ENCODE measurements at places on chromosomes 12 and 14.
A peak's percentile ranks its signal among the peaks of the same experiment; 100 is the strongest.

GRCh38 chr12:42237853-42238239, 202 bp downstream of the YAF2 start:
- DNase-seq: no peak

DNA sequence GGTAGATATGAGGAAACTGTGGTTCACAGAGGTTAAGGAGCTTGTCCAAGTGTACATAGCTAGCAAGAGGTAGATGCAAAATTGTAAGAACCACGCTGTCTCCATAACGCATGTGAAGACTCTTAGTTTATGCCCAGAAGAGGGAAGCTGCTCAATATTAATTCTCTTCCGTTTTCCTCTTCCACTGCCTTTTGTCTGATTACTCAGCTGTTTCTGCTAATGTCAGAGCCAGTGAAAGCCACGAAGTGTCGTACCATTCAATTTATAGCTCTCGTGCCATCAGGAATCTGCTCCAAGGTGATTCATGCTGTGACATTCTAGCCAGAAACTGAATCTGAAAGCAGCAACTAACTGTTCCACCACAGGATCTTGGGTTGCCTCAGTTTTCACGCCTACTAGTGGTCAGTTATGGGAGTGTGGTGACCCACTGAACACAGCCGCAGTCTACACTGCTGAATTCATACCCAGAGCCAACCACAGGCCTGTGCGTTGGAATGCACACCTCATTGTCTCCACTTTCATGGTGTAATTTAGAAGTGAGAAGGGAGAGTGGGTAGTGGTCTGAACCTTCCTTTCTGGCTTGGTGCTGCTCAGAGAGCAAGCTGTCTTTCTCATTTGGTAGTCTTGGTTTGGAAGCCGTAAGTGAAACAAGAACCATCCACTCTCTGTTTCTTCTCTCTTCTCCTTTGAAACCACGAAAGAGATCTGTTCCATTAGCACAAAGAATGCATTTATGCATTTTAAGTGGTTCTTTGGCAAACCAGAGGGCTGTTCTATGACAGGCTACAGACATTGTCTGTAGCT, 74.2 kb upstream of the NAP1L1 start:
- no peak for DNase-seq

- DNase-seq: no peak
These were observed 61.9 kb downstream of the ESR2 start for GRCh38 chr14:64232095-64232838.

GRCh38 chr12:4985820-4986219, 57.9 kb upstream of the KCNA5 start:
- DNase-seq: no peak

- no peak for DNase-seq
These were observed 74.6 kb downstream of the BRMS1L start for GRCh38 chr14:35900741-35901140.

DNA sequence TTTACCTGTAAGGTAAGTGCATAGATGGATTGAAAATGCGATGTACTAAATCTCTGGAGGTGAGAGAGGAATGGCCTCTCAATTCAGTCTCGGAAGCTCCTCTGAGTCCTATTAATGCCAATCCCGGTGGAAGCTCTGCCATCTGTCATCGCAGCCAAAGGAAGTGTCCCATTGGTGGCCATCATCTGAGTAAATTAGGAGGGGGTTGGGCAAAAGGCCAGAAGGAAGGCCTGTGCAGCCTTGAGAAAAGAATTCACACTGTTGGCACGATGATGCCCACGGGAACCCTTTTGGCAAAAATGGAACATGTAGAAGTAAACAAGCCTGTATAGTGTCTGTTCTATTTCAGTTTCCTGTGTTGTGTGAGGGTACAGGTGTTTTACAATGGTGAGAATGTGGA, 494.8 kb downstream of the NELL2 start:
- no peak for DNase-seq

- no peak for DNase-seq
These were observed 104.0 kb upstream of the BCAT1 start for GRCh38 chr12:25052914-25053211.

DNA sequence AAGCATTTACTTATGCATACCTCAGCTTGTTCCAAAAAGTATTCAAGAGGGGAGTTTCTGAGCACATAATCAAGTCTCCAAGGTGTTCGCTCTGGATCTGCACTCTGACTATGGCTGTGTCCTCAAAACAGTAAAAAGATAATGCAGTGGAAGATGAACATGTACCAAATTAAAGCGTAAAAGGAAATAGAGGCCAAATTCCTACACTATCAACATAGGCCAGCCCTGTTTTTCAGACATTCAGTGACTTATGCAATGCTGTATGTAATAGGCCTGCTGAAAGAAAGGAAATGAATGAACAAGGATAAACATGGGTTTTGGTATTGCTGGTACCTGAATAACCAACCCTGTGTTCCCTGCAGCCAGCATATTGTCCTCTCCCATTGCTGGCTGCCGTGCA, 115.7 kb downstream of the SAMD4A start:
- DNase-seq: no peak

DNA sequence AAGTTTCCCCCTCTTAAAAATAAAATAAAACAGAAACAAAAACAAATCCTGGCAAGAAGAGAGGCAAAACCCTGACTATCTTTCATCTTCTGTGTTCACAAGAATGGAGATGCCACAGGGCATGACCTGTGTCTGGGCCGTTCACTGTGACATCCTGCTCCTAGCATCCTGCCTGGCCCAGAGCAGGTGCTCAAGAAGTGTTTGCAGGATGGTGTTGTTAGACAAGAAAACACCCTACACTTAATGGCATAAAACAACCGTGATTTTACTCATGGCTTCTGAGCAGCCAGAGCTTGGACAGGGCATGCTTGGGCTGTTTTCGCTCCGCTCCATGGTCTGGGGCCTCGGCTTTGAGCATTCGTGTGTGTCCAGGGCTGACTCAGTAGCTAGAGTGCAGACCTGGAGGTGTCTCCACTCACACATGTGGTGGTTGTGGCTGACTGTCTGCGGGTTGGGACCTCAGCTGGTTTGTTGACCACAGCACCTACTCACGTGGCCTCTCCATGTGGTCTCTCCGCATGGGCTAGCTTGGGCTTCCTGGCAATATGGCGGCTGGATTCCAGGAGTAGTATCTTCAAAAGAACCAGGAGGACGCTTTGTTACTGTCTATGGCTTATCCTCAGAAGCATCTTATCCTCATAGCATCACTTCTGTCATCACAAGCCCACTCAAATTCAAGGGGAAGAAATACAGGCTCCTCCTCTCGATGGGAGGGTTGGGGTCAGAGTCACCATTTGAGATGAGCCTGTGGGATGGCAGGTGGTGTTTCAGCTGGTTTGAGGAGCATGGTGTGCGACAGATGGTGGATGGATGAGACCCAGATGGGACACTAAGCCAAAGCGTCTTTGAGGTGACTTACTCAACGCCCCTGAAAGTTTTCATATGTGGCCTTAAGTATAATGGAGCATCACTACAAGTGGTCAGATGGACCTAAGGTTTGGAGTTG, 33.2 kb upstream of the FZD10 start:
- DNase-seq: no peak

GRCh38 chr12:110860833-110861296, 14.1 kb downstream of the CCDC63 start:
- no peak for DNase-seq

DNA sequence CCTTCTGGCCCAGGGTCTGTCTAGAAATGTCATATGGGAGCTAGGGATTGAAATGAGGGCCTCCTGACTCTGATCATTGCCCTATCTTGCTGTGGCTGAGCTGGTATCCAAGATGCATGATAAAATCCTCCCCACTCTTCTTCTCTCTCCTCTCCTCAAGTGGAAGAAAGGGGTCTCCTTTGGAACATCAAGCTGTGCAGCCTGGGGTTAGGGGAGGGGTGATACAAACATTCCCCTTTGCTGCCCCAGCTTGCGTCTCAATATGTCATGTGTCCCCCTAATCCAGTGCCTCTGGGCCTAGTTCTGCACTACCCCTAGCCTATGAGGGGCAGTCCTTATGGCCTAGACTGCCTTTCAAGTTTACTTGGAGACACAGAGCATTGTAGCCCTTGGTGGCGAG, 8.5 kb downstream of the RDH16 start:
- DNase-seq: no peak

DNA sequence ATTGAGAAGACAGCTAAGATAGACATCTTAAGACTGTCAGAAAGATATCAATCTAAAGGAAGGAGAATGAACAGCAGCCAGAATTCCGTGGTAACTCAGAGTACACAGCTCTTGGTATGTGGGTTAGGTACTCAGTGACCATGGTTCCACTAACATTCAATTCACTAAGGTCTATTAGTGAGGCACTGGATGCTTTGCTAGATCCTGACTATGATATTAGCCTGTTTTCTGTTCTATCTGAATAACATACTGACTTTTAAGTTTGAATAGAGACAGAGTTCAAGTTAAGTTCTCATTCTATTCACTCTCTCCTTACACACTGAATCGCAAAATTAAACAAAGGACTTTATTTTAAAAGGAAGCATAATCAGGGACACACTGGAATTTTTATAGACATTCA, 106.4 kb downstream of the PRKD1 start:
- DNase-seq: no peak

DNA sequence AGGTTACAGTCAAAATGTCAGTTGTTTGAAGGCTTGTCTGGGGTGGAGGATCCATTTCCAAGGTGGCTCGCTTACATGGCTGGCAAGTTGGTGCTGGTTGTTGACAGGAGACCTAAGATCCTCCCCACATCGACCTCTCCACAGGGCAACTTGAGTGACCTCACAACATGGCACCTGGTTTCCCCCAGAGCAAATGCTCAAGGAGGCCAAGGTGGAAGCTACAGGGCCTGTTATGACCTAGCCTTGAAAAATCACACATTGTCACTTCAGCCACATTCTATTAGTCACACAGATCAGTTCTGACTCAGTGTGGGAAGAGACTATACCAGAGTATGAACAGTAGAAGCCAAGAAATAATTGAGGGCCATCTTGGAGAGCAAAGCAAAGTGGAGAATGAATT, 11.3 kb upstream of the GNG2 start:
- DNase-seq: no peak

- DNase-seq: no peak
These were observed 107.7 kb upstream of the PPM1H start for GRCh38 chr12:63042646-63043045.

- DNase-seq: no peak
These were observed 43.3 kb downstream of the PPP1R12A start for GRCh38 chr12:79891506-79892162.

- DNase-seq: no peak
These were observed 67.8 kb upstream of the NAP1L1 start for GRCh38 chr12:76152181-76152807.

GRCh38 chr14:103819503-103820307, 27.7 kb downstream of the PPP1R13B start:
- DNase-seq: peak; percentile 48

GRCh38 chr12:114751712-114752111, 67.7 kb upstream of the TBX3 start:
- DNase-seq: peak; percentile 24

- no peak for DNase-seq
These were observed 20.5 kb upstream of the RAD51AP1 start for GRCh38 chr12:4518106-4518728.

DNA sequence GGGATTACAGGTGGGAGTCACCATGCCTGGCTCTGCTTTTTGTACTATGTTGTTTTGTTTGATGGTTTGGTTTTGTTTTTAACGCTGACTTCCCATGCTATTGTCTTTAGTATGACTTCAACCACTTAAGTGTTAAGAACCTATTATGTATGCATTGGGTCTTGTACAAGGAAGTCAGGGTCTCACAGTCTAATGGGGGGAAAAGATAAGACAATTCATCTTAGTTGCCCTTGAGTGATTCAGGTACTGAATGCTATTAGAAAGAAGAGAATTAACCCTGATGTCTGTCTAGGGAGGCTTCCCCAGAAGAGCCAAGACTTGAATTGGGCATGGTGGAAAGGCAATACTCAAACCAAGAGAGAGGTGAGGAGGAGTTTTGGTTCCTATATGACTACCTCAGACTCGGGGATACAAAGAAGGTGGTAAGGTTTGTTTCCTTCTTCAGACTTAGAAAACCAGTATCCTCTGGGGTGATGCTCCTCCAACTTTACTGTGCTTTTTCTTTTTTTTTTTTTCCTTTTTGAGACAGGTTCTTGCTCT, 64.6 kb downstream of the SUSD6 start:
- DNase-seq: no peak

GRCh38 chr12:132014092-132014914, 64.6 kb downstream of the EP400 start:
- no peak for DNase-seq

GRCh38 chr12:57033431-57033830, 16.5 kb downstream of the MYO1A start:
- no peak for DNase-seq

DNA sequence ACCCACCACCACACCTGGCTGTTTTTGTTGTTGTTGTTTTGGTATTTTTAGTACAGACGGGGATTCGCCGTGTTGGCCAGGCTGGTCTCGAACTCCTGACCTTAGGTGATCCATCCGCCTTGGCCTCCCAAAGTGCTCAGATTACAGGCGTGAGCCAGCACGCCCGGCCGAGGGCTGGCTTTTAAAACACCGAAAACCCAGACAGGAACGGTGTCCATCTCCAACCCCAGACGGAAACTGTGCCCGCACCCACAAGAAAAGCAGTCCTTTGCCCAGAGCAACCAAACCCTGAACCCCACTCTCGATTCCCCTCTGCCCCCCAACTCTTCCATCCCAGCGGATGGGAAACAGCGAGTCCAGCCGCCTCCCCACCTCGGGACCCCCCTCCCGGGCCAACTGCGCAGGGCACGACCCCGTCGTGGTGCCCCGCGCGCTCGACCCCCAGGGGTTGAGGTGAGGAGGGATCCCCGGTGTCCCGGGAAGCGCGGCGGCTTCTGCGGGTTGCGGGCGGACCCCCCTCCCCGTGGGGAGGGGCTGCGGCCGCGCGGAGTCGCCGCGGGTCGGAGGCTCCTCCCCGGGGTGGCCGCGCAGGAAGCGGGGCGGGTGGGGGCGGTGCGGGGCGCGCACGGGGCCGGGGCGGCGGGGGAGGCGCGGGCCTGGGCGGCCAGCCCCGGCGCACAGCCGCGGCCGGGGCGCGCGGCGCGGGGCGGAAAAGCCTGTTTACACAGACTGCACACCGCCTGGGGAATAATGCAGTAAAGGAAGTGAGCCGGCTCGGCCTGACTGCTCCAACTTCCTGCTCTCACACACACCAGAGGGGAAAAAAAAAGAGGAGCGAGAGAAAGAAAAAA, at the start of gene ELK3:
Gene ELK3 (plus strand): TSS at position 651 of the 851 bp plus-strand sequence.
- peak; percentile 58 for DNase-seq

- DNase-seq: no peak
These were observed 104.1 kb downstream of the VEZT start for GRCh38 chr12:95321516-95322246.

DNA sequence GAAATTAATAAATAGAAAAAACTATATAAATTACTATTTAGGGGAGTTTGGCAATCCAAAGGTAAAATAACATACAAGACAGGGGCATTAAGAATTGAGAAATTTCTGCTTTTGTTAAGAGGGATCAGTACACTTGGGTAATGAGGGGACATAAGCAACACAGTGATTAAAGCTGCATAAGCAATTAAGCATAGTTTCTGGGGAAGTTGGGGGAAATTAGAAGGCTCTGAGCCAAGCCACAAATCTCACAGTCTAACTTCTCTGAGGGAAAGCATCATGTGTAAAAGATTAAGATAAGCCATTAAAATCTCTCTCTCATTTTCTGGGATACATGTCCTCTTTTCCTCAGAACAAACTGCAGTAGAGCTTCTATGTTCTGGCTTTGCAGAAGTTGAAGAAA, 533.9 kb upstream of the LRFN5 start:
- DNase-seq: no peak

GRCh38 chr12:3658327-3659163, 94.4 kb downstream of the CRACR2A start:
- peak; percentile 51 for DNase-seq
